NCI-H1436 treated with DMSO at 0.1 percent for 48 hours (cell line): ENCODE measurements at places on chromosomes 5 and 9.

DNA sequence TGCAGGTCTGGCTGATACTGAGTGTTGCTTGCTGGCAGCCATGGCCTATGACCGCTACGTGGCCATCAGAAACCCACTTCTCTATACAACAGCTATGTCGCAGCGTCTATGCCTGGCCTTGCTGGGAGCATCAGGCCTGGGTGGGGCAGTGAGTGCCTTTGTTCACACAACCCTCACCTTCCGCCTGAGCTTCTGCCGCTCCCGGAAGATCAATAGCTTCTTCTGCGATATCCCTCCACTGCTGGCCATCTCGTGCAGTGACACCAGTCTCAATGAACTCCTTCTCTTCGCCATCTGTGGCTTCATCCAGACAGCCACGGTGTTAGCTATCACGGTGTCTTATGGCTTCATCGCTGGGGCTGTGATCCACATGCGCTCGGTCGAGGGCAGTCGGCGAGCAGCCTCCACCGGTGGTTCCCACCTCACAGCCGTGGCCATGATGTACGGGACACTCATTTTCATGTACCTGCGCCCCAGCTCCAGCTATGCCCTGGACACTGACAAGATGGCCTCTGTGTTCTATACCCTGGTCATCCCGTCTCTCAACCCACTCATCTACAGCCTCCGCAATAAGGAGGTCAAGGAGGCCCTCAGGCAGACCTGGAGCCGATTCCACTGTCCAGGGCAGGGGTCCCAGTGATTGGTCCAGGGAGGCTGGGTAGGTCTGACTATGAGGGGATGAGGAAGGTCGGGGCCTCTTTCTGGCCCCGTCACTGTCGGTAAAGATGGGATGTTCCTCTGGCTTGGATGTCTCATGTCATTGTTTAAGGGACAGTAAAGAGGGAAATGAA is 718 bp downstream of the OR5C1 start:
- DNase-seq: no peak

GRCh38 chr9:26566141-26566540 is 326.5 kb downstream of the CAAP1 start:
- DNase-seq: no peak

GRCh38 chr5:115573133-115573532 is 28.6 kb upstream of the FEM1C start:
- no peak for DNase-seq

GRCh38 chr5:43357878-43358281 is 44.7 kb upstream of the HMGCS1 start:
- no peak for DNase-seq

- DNase-seq: no peak
Observed at GRCh38 chr5:164351245-164351834, 845.9 kb downstream of the MAT2B start.

DNA sequence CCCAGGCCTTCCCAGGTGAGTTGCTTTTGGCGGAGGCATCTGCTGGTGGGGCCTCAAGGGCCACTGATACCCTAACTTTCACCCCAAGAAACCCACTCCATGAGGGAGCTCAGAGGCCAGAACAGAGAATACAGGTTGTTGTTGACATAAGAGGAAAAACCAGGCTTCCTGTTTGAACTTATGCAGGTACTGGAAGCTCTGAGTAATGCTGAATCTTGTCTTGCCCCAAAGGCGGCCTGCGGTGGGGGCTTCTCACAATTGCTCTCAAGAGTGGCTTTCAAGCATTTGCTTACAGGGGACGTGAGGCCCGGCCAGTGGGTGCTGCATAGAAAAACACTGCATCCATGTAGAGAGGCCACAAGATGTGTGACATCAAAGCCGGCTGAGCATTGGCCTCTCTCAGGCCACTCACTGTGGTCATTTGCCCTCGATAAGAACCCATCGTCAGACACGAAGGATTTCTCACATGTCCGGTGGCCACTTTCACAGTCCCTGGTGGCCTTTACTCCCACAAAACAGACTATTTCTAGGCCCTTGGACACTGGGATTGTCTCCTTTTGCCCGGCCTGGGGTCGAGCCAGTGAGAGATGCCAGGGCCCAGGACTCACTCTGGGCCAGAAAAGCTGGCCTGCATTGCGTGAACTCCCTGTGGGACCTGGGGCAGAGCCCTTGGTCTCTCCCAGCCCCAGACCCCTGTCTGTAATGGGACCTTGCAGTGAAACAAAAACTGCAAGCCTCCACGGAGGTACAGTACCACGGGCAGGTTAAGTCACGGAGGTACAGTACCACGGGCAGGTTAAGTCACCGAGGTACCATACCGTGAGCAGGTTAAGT is 34.5 kb upstream of the TCF7 start:
- DNase-seq: no peak

GRCh38 chr5:115623658-115624057 is 2.2 kb downstream of the TMED7 start:
- DNase-seq: no peak

GRCh38 chr5:145393426-145393825 is 441.7 kb downstream of the PRELID2 start:
- no peak for DNase-seq

DNA sequence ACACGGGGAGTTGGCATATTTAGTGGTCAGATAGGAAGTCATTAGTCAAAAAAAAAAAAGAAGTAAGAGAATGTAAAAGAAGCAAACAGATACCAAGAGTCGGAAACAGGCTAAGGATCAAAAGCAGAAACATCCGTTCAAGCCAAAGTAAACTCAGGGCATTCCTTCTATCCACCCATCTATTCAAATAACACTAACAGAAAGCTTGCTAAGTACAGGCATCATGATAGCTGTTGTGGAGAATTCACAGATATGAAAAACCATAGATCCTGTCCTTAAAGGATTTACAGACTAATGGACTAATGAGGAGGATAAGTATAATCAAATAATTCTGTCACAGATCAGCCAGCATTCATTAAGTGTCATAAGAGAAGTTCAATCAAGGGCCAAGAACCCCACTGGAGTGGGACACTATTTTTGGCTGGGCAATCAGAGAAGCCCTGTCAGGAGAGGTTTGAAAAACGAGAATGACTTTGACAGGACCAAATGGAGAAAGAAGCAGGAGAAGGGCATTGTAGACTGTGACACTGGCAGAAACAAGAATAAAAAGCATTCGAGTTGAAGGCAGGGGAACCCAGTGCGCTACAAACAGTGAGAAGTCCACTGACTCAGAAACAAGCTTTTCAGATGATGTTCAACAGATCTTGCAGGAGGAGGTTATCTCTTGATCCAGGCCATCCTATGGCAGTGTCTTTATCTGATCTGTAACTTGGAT is 154.2 kb upstream of the TSLP start:
- no peak for DNase-seq

GRCh38 chr5:116145416-116145815 is 60.6 kb downstream of the COMMD10 start:
- no peak for DNase-seq

DNA sequence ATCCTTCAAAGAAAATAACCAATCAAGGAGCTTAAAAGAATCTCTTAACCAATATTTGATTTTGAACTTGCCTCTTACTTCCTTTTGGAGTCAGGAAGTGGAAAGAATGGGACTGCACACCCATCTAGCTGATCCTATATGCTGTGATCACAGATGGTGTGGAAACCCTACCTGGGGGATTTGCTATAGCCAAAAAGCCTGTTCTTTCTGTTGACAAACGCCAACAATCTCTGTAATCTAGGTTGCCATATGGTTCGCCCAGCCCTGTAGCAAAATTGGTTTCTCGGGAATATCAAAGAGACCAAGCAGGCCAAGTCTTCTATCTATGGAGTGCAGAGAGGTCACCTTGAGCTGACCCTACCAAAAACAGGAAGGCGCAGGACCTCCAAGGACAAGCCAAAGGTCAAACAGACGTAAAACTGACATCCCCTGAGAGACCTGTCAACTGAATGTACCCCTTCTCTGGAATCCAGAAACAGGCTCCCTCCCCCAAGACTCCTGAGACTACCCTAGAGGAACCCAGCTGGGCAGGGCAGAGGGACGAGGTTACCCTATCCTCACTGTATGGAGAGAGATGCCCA is 19.4 kb downstream of the NRG2 start:
- DNase-seq: no peak

DNA sequence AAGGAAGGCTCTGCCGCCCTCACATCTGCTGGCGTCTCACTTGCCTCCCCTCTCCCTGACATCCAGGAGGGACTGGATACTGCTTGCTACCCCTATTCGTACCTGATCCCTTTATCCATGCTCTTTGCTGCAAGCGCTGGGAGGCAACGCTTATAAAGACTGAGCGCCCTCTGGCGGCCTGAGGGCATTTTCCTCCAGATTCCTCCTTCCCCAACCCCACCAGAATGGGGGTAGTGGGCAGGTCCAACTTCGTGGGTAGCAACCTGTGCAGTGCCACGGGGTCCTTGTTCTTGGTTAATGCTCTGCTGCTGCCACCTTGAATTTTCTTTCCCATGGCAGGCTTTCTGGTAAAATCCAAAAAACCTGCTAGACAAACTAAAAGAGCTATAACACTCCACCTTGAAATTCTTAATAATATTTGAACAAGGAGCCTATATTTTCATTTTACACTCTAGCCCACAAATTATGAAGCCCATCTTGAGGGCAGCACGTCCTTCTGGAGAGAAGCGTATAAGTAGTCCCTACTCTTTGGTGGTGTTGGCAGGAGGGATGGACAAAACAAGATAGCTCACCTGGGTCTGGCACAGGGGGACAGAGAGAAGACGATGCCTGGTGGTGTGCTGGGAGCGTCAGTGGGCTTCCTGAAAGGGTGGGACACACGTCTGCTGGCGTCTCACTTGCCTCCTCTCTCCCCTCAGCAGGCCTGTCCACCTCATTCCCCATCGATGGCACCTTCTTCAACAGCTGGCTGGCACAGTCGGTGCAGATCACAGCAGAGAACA is 52.5 kb downstream of the JADE2 start:
- DNase-seq: no peak

DNA sequence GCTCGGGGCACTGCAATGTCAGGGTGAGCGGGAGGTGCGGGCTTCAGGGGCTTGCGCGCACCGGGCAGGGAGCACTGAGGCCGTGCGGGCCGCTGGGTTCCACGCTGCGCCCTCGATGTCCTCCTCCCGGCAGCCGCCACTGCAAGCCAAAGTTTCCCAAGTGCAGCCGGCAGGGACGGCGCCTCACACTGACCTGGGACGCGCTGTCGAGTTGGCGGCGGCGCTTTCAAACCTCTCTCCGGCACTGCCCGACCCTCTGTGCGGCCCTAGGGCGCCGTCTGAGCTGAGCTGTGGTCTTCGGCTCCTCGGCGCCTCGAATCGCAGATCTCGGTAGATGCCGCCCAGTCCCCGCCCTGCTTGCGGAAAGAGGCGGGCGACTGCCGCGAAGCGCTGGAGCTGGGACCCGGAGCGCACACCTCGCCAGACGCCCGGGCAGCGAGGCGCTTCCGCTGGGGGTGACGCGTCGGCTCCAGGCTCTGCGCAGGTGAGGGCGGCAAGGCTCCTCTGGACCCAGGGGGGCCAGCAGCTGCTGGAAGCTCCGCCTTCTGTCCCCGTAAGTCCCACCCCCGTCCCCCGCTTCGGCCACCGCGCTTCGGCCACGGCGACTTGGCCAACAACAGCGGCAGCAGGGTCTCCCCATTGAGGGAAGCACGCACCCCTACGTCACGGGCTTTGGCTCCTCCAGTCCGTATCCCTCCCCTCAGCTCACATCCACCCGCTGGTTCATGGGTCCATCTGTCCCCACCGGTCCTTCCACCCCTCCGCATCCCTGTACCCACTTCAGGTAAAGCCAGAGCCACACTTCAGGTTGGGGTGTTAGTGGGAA is at the start of gene ANKRD34B:
Gene ANKRD34B (minus strand): TSS at position 320 of the 826 bp plus-strand sequence. CDS start 10,261 bp downstream, outside the sequence.
- DNase-seq: no peak

GRCh38 chr9:134216449-134216951 is 52.1 kb upstream of the RNU6ATAC start:
- DNase-seq: no peak

- no peak for DNase-seq
Observed at GRCh38 chr5:135032695-135032998, 1.4 kb downstream of the PITX1 start.

DNA sequence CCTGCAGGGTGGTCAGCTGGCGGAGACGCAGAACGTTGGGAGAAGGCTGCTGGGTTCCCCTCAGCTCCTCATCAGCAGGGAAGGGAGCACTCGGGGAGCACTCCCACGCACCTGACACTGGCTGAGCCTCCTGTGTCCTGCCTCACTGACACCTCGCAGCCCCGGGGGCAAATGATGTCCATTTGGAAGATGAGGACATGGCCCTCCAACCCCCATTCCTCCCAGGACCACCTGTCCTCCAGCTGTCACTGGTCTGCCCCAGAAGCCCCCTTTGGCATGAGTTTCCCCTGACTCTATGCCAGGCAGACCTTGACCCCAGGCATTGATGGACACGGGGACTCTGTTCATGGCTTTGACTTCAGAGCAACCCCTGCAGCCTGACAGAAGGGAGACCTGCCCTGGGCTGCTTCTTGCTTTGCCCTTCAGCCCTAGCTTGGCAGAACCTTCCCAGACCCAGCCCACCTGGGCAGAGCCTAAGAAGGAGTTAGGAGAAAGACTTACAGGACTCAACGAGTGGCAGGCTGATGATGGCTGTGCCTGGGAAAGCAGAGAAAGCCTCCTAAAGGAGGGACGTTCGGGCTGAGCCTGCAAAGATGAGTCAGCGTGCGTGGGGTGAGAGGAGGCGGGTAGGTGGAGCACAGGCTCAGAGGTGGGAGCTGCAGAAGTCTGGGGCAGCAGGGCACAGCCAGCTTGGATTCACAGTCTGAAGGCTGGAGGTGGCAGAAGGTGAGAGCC is 90.6 kb downstream of the LMX1B start:
- DNase-seq: no peak

GRCh38 chr5:87276655-87277054 is 9.0 kb downstream of the RASA1 start:
- no peak for DNase-seq

GRCh38 chr5:33958176-33958575 is 22.0 kb downstream of the RXFP3 start:
- no peak for DNase-seq

- no peak for DNase-seq
Observed at GRCh38 chr5:55699041-55699688, 13.0 kb downstream of the SLC38A9 start.

- no peak for DNase-seq
Observed at GRCh38 chr9:127516835-127517607, 65.7 kb downstream of the LRSAM1 start.

- DNase-seq: no peak
Observed at GRCh38 chr5:138643040-138643791, 68.0 kb upstream of the HSPA9 start.

GRCh38 chr9:135023088-135023785 is 64.2 kb upstream of the OLFM1 start:
- no peak for DNase-seq
